ENCODE measurements at places on chromosomes 2 and 18. TPM values are rescaled to one million over a fixed set of nuclear protein-coding genes. Genes with fewer than 3 reads are reported as not detected.

Gene PAX8
- 0.09 TPM for polyA plus RNA-seq

Gene ANKRD62
- not detected for polyA plus RNA-seq

Gene MGAT5
- 8.5 TPM for polyA plus RNA-seq

Gene SCN9A
- 0.12 TPM for polyA plus RNA-seq

Gene LOXHD1
- not detected for polyA plus RNA-seq

Gene LRRC30
- not detected for polyA plus RNA-seq

Gene SGPP2
- polyA plus RNA-seq, result 0.05 TPM

Gene SERPINB13
- polyA plus RNA-seq, result not detected

Gene MYO3B
- not detected for polyA plus RNA-seq

Gene WNT6
- not detected for polyA plus RNA-seq

Gene LMAN1
- 21.6 TPM for polyA plus RNA-seq

Data from naive thymus-derived CD4-positive, alpha-beta T cell (primary cell).